ENCODE measurements at places on chromosomes 2 and 18.
A peak's percentile ranks its signal among the peaks of the same experiment; 100 is the strongest.

GRCh38 chr2:14257801-14258507 is 374.6 kb upstream of the LRATD1 start:
- DNase-seq: no peak

DNA sequence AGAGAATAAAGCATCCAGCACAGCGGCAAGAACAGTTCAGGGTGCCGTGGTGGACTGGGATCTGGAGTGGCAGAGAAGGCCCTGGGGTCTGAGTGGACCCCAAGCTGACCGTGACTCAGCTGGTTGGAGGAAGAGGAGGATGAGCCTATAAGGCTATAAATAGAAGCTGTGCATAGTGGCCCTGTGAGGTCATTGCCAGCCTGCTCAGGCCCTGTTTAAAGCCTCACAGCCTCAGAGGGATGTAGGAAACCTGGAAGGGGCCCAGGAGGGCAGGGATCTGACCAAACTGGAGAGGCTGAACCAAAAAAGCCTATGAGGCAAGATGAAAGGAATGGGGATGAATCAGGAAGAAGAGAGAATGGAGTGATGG is 11.3 kb upstream of the DES start:
- DNase-seq: no peak

DNA sequence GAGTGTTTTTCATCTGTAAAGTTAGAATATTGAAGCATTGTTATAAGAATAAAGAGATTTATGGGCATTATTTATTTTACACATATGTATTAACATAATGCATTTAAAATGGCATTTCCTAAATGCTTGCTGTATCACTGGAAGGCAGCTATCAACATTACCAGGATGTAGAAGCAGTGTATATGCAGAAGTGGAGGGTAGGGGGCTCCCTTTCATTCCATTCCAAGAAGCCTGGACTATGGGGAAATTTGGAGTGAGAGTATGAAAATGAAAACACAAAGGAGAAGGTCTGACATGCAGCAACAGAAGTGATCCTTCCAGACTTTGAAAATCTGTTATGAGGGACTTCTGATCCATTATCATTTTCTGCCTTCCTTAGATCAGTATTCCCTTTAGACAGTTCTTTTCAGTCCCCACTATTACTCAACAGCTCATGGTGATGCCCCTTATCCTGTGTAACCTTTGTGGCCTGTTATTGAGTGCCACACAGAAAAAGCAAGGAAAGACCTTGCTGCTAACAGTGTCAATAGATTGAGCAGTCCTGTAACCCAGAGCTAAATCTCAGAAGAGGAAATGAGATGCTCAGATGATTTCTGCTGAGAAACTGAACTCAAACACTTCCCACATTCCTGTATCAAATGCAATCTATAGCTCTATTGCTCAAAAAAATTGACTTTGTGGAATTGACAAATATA is 216.6 kb downstream of the HNMT start:
- DNase-seq: peak; percentile 5

GRCh38 chr2:175854129-175854528 is 147.9 kb downstream of the LNPK start:
- no peak for DNase-seq

DNA sequence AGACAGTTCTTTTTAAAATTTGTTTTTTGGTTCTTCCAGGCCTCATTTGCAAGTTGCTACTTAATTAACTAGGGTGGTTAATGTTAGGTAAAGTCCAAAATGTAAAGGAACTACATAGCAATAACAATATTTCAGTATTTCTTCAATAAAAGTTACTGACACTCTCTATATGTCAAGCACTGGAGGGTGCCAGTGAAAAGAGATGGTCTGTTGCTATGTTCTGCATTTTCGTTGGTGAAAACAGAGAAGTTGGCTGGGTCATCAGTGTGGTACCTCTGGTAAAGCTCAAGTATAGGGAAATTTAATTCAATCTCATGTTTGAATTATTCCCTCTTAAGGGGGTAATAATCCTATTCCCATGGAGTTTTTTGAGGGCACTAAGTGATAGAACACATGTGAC is 16.3 kb upstream of the SCN1A start:
- DNase-seq: no peak

- peak; percentile 56 for DNase-seq
Observed at GRCh38 chr2:51350100-51350499, 318.2 kb upstream of the NRXN1 start.

DNA sequence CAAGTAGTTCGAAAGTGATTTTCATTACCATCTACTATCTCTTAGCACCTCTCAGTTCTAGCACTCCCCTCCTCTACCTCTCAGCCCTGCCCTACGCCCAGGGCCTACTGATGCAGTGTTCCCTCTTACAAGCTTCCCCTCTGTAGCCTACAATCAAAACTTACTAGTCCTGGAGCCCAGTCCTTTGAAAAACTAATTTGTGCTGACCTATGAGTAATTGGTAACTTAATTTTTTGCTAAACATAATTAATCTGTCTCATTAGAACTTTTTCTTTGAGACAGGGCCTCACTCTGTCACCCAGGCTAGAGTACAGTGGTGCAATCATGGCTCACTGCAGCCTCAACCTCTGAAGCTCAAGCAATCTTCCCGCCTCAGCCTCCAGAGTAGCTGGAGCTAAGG is 44.9 kb downstream of the MREG start:
- no peak for DNase-seq

- DNase-seq: no peak
Observed at GRCh38 chr2:209985874-209986273, 16.6 kb upstream of the RPE start.

- no peak for DNase-seq
Observed at GRCh38 chr18:74965682-74966081, 243.3 kb downstream of the PTGR3 start.

- DNase-seq: no peak
Observed at GRCh38 chr2:79369127-79369526, 143.7 kb upstream of the CTNNA2 start.

- DNase-seq: no peak
Observed at GRCh38 chr2:111165084-111165483, 44.4 kb downstream of the BCL2L11 start.

DNA sequence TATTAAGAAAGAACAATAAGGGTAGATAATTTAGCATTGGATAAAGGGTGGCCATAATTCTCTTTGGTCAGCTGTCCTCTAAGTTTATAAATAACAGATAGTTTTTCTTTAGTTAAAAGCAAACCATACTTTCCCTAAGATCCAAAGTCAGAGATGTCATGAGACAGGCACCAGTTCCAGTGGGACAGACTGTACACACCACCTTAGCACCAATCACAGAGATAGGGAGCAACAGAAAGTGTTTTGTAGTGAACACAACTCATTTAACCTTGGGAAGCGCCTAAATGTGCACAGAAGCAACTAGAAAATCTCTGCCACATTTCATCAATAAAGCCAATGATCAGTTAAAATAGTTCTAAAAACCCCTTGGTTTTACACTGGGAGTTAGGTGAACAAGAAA is 186.8 kb upstream of the SMAD7 start:
- no peak for DNase-seq

DNA sequence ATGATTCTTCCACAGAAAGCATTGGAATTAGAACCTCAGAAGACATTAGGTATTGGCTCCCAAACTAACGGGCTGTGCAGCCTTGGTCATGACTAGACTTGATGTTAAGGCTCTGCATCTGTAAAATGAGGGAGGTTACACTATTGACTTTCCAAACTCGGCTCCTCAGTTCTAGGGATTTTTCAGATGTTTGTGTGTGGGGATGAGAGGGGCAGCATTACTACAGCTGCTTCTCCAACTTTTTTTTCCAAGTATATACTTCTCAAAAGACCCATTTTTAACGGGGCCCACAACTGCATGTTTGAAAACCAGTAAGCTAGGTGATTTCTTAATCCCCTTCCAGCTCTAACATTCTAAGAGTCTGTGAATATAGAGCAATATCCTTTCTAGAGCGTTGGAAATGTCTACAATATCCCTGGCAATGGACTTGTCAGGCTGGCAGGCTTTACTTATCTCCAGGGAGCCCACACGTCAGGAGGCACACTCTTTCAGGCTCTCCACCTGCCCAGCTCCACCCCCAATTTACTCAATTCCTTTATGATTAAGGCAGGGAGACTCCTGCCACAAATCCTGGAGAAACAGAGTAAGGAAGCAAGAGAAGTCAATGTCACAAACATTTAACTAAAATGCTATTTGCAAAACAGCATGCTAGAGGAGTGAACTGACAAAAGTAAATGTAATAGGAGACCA is 844 bp upstream of the MPV17 start:
- DNase-seq: no peak

- no peak for DNase-seq
Observed at GRCh38 chr2:128544321-128545037, 225.8 kb upstream of the HS6ST1 start.

GRCh38 chr2:230657462-230657861 is 55.2 kb upstream of the CAB39 start:
- DNase-seq: no peak

DNA sequence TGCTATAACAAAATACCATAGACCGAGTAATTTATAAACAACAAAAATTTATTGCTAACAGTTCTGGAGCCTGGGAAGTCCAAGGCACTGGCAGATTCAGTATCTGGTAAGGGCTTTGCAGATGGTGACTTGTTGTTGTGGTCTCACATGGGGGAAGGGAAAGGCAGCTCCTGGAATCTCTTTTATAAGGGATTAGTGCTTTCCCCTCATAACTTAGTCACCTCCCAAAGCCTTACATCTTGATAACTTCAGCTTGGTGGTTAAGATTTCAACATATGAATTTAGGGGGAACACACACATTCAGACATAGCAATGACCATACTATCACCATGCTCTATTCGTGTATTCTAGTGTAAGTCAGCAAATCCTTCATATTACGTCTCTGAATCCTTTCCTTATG is 447.6 kb upstream of the TCF4 start:
- no peak for DNase-seq

GRCh38 chr2:109633284-109633961 is 19.3 kb downstream of the SOWAHC start:
- DNase-seq: no peak

Measured in endothelial cell of umbilical vein (primary cell).